Erythroblast (primary cell): ENCODE measurements at places on chromosomes 6 and 20.

DNA sequence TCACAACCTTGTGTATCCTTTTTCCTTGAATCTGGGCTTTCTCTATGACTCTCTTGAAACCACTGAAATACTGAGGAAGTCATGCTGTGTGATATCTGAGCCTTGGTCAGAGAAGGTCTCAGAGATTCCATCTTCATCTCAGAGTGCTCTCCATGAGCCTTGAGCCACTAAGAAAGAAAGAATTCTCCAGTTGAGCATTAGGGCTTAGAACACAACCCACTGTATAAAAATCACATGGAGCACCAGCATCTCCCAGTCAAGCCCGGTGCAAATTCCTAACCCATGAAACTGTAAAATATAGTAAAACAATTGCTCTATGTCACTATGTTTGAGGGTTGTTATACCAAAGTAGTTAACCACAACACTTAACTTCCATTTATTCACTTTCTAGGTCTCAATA is 181.4 kb downstream of the MOXD1 start:
- DNase-seq = no peak

DNA sequence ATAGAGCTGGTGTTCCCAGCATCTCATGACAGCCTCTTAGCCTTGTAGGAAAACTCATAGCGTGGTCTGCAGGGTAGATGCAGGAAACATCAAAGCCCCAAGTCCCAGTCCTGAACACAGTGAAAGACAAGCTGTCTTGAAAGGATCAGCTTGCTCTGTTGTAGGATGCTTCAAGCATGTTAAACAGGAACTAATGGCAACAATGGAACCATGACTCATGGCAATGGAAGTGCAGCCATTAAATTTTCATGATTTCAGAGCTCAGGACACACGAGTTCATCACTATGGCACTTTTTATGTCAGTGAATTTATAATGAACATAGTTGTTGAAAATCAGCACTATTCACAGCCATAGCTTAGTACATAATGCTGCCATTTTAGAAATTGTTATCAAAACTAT is 367.7 kb downstream of the KIF16B start:
- no peak for DNase-seq

- peak; percentile 14 for DNase-seq
Observed at GRCh38 chr6:150573041-150573681, 26.5 kb upstream of the PLEKHG1 start.

DNA sequence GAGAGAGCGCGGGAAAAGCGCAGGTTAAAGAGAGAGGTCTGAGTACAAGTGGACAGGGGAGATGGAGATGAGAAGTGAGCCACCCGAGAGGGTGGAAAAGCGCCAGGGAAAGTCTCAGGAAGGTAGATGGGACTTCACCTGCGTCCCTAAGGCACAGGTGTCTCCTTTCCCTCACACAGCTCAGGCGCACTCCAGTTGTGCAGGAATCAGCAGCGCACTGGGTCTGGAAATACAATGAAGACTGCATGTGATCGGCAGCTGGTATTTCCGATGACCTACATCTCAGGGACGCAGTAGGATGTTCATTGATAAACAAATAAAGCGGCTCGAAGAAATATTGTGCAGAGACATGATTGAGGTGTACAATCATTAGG is 432 bp upstream of the KHDRBS2 start:
- DNase-seq = no peak

DNA sequence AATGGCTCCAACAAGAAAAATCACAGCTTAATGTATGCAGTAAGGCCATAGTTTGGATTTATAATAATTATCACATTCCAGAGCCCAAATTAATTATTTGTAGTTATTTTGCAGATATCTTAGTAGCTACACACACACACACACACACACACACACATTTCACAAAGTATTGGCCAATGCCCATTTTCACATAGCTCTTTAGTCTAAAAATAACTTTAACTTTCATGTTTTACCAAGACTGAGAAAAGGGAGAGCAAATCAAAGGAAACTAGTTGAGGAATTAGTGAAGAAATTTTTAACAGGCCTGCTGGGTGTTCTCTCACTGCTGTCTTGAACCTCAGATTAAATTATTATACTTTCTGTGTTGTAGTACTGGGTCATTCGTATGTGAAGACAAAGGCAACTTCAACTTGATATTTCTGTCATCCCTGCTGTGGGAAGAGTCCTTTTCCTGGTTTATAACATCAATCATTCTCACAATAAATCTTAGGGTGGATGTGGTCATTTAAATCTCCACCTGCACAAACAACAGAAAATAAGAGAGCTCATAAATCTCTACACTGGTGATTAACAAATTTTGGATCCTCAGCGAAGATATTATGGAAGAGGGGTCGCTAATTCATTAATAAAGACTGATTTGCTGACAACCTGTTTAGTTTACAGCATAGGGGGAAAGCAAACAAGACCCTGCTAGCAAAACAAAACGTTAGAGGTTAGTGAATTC is 1.6 kb upstream of the TCF21 start:
- DNase-seq = no peak

DNA sequence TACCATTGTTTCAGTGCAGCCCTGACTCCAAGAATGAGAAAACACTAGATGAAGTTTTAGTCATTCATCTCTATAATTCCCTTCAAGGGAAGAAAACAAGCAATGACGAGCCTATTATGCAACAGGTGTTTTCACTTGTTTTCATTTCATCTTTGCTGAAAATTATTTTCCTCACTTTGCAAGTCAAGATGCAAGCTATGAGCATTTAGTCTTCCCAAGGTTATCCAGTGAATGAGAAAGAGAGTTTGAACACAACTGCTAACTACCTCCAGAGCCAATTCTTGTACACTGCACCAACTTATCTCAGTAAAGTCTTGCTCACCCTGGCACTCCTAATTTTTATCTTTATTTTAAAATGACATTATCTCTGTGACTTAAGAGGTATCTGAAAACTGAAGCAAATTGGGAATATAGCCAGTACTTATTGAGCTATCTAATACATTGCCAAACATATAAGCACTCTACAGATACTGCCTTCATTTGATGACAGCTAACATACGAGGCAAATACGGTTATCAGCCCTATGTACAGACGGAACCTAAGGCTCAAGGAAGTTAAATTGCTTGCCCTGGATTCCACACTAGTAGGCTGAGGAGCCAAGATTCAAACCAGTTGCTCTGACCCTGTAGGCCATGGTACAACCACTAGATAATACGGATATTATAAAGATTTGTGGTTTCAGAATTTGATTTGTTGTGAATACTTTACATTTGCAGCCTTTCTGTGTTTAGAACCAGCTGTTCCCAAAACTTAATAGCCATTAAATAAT is 36.8 kb downstream of the MOXD1 start:
- DNase-seq = no peak

DNA sequence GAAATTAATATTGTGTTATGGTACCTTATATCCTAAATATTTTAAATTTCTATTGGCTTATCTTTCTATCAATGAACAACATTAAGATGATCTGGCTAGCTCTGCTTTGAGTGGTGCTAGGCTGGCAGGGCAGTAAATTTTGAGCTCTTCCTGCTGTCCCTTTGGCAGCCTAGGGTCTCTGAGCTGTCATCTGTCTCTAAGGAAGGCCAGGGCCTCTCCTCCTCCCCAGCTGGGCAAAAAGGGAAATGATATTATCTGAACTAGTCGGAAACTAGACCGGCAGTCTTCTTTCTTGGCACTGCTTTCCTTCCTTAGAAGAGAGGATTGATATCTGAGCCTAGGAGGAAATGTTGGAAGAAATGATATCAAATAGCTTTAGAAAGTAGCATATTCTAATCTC is 176.7 kb upstream of the BTBD3 start:
- DNase-seq = no peak

GRCh38 chr20:24453869-24454268 is 15.6 kb upstream of the SYNDIG1 start:
- no peak for DNase-seq

GRCh38 chr6:88763160-88763559 is 200.3 kb downstream of the RNGTT start:
- peak; percentile 2 for DNase-seq

DNA sequence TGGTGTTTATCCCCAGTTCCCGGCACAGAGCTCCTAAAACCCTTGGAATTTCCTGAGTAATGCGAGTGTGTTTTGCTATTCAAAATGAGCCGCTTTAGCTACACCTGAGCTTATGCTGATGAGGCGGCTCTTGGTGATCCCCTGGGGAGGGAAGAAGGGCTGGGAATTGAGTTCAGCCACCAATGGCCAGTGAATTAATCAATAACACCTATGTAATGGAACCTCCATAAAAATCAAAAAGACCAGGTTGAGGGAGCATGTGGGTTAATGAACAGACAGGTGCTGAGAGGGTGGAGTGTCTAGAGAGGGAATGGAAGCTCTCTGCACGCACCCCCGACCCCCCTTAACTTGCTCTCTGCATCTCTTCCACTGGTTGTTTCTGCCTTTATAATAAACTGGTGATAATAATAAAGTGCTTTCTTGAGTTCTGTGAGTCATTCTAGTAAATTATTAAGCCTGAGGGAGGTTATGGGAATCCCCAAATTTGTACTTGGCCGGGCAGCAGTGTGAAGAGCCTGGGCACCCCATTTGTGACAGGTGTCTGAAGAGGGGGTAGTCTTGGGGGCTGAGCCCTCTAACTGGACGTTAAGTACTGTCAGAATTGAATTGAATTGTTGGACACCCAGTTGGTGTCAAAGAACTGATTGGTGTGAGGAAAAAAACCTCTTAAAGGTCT is 24.6 kb upstream of the SERPINB1 start:
- no peak for DNase-seq

DNA sequence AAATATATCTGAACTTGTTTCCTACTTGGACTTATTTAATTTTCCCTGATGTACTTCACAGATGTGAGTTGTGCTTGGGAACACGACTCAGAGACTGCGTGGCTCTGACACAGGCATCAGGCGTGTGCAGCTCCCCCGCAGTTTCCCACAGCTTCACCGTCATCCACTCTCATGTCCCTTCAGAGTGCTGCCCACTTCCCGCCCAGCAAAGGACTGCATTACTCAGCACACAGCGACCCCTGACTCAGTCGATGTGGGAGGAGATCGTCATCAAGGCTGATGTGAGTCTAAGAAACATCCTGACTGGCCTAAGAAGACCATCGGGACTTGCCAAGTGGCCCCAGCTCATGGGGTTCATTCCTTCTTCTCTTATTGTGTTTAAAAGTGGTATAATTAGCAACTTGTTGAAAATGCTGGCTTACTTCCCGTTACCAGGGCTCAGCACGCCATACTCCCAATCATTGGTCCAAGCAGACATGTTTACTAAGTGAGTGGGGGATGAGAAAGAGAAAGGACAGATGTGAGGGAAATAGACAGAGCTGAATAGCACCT is 539.4 kb upstream of the JARID2 start:
- peak; percentile 17 for DNase-seq

- no peak for DNase-seq
Observed at GRCh38 chr6:108364470-108364869, 69.6 kb downstream of the AFG1L start.

GRCh38 chr6:40735121-40735520 is 148.0 kb upstream of the LRFN2 start:
- DNase-seq = no peak

GRCh38 chr6:110357664-110358552 is at the start of gene METTL24:
TSS of gene METTL24 (minus strand) at chr6:110358349. CDS start at chr6:110358272, 77 bp downstream.
- DNase-seq = no peak

DNA sequence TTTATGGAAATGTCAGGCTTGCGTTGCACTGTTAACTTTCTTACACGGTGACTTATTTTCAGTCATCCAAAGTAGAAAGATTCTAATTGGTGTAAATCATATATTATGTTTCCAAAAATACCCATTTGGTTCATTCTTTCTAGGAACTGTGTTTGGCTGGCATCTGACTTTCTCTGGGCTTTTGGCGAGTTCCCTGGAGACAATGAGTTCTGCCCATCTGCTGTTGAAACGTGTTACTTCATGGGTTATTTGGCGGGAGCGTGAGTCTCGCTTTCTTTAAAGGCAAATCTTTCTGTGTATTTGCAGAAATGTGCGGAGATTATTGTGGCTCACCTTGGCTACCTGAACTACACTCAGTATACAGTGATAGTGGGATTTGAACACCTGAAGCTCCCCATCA is 29.5 kb downstream of the TMEM181 start:
- DNase-seq = no peak

- DNase-seq = no peak
Observed at GRCh38 chr6:138787138-138787537, 8.7 kb upstream of the ECT2L start.

- DNase-seq = no peak
Observed at GRCh38 chr6:5181510-5182317, 79.0 kb downstream of the LYRM4 start.

DNA sequence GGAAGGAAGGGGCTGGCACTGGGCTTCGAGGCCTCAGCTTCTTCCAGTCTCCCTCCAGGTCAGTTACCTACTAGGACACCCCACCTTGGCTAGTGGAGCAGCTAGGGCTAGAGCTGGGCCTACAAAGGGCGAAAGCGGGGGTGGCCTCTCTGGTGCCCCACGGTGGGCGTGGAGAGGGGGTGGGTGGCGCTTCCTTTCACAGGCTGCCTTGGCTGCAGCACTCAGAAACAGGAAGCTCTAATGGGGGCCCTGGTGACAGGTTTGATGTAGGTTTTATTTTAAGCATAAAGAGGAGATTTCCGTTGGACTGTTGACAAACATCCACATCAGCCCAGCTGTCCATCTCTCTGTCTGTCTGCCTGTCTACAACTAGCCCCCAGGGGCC is 13.4 kb downstream of the FAM110A start:
- peak; percentile 42 for DNase-seq

DNA sequence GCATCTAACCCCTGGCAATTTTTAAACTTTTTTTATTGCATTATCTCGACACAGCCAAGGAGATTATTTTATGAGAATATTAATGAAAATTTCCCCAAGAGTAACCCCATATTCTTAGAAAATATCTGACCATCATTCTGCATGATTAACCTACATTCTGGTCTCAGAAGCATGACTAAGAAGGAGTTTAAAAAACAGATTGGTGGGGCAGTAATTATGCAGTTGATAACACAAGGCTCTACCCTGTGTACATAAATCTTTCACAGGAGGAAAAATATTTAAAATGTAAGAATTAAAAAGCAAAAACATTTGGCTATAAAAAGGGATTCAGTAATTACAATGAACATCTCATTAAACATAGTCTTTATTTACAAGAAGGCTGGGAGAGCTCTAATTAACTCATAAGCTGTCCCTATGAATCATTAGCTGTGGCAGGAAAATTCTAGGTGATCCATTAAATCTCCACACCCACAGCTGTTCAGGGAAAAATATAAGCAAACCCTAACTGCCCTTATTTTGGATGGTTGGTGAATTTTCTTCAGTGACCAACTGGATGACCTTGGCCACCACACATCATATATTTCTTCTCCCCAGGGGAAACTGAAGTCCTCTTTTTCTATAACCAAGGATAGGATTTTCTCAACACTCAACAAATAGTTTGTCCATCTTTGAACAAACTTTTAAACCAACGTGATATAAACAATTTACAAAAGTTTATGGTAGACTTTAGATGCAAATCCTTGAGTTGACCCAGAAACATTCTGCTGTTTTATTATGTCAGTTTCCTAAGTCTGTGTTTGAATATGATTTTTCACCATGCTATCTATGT is 59.5 kb downstream of the PDE7B start:
- DNase-seq = no peak
